ENCODE measurements at places on chromosomes 7 and 10. TPM values are rescaled to one million over a fixed set of nuclear protein-coding genes. Genes with fewer than 3 reads are reported as not detected.

DNA sequence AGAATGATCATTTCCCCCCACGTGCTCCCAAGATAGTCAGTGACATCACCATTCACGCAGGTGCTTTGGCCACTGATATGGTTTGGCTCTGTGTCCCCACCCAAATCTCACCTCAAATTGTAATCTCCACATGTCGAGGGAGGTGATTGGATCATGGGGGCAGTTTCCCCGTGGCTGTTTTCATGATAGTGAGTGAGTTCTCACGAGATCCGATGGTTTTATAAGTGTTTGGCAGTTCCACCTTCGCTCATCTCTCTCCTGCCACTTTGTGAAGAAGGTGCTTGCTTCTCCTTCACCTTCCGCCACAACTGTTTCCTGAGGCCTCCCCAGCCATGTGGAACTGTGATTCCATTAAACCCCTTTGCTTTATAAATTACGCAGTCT is 205.4 kb upstream of the SH2B2 start:
- no peak for DNase-seq

DNA sequence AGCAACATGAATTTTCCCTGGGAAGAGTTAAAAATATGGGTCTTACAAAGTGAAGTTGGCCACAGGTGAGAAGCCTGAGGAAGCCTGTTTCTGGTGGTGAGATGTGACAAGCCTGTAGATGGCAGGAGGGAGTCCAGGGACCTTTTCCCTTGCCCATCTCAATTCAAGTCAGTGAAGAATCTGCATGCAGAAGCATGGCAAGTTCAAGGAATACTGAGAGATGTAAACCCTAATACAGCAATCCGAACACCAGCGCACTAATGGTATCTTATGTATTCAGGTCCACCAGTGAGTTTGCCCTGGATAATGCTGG is 73.6 kb downstream of the RHOBTB1 start:
- no peak for DNase-seq

The BTBD16 gene
- polyA plus RNA-seq: 1.8 TPM

DNA sequence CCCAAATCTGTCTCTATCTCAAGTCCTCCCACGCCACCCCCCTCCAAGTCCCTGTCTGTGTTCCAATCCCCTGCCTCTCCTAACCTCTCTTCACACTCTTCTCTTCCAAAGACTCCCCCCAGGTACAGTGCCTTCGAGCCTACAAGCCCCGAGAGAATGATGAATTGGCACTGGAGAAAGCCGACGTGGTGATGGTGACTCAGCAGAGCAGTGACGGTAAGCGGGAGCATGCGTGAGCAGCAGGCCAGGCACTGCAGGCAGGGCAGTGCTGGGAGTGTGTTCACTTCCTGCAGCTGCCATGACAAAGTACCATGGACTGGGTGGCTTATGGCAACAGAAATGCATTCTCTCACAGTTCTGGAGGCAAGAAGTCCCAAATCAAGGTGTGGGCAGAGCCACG is 23.4 kb downstream of the ARHGEF5 start:
- no peak for DNase-seq

- no peak for DNase-seq
These were observed 468.7 kb downstream of the RPS24 start for GRCh38 chr10:78502210-78502936.

DNA sequence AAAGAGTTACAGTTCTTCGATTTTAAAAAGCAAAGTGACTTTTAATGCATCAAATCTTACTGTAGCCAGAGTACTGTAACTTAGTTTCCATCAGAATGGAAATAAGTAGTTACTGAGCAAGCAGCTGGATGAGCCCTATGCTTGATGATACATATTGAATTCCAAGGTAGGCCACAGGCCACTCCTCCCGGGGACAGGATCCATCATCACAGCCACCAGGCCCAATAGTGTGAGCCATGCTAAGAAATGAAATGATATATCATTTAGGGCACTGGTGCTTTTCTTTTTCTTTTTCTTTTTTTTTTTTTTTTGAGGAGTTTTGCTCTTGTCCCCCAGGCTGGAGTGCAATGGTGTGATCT is 42.9 kb upstream of the TOMM7 start:
- DNase-seq: no peak

The TMEM139 gene
- 74.8 TPM for polyA plus RNA-seq

DNA sequence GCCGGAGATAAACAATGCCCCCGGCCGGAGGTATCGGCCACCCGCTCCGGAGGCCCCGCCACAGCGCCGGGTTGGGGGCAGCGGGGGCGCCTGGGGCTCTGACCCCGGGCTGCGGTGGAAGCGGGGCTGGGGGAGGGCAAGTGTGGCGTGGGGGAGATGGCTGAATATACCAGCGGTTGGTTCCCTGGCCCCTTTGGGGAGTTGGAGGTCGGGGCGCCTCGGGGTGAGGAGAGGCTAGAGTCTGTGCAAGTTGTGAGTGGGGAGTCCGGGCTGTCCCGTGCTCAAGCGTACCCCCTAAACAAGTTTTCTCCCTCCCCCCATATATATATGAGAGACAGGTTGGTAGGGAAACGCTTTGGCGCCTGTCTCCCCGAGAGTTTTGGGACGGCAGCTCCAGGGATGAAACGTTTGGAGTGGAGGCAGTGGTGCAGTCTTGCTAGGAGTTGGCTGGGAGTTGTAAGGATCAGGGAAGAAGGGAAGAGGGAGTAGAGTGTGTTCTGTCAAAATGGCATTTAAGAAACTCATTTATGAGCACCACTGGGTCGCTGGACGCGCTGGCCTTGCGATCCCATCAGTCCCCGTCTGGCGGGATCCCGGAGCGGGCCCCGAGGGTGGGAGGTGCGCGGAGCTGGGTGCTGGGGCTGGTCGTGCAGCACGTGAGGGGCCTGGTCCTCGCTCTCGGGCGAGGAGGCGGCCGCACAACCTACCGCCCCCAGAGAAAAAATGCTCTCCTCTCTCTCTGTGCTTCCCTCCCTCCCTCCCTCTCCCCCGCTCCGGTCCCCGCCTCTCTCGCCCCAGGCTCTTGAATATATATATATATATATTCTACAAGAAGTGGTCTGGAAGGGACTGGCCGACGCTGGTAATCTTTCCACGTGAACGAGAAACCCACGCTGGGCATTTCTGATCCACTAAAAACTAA is 1.1 kb downstream of the TET1 start:
- DNase-seq: peak; percentile 50

The CNNM1 gene
- polyA plus RNA-seq: 1.7 TPM

Data from left renal cortex interstitium (tissue), 4 donors.